Sigmoid colon (tissue), 7 donors: ENCODE measurements at places on chromosomes 7 and 10. TPM values are rescaled to one million over a fixed set of nuclear protein-coding genes. Genes with fewer than 3 reads are reported as not detected.
A peak's percentile ranks its signal among the peaks of the same experiment; 100 is the strongest.

The CYP26C1 gene
- not detected for total RNA-seq

The HOXA13 gene
- 22.9 TPM for total RNA-seq

The SPDYE16 gene
- total RNA-seq = not detected

The TRIM73 gene
- 1.6 TPM for total RNA-seq

The UBE2D1 gene
- 21.0 TPM for total RNA-seq

The CRHR2 gene
- not detected for total RNA-seq

DNA sequence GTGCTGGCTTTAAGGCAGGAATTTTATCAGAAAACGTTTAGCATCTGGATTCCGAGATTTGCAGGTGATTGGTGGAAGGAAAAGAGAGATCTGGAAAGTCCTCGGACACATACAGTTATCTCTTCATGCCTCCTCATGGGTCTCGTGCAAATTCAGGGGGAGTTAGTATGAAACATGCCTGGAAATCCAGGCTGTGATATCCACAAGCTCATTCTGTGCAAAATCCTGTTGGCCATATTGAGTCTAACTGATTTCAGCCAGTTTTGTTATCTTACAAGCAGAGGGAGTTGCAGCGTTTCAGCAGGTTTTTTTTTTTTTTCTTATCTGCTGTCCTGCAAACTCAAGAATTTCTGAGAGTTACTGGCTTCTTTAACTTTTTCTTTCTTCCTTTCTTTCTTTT lies 411.5 kb downstream of the GALNT17 start:
- no peak for DNase-seq

DNA sequence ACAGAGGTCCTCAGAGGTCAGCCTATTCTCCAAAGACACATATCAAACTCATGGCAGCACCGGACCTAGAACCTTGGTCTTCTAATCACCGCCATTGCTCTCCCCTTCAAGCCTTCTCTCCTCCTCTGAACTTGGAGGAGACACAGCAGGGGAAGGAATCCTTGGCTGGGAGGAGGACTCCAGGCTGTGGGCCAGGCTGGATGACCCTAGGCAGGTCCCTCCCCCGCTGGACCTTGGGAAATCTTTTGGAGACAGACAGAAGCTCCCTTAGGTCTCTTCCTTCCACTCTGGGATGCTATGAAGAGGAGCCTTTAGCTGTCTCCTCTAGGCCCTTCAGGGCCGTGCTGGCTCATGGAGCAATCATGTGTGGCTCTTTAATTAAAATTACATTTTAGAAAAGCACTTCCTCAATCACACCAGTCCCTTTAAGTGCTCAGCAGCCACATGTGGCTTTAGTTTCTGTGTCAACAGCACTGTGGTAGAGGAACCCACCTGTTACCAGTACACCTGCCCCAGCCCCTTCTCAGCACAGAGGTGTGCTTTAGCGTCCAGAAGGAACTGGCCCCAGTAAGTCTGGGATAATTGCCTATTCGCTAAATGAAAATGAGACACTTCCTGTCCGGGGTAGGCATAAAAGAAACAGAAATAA lies 238.2 kb downstream of the CELF2 start:
- DNase-seq = no peak

DNA sequence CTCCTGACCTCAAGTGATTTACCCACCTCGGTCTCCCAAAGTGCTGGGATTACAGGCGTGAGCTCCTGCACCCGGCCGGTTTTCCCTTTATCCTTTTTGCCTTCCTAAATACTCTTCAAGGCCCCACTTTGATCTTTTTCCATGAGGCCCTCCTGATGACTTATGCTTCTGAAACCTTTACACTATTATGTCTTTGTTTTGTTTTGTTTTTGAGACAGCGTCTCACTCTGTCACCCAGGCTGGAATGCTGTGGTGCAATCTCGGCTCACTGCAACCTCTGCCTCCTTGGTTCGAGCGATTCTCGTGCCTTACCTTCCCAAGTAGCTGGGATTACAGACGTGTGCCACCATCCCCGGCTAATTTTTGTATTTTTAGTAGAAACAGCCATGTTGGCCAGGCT lies 3.8 kb downstream of the STMP1 start:
- DNase-seq = no peak

- no peak for DNase-seq
Measured at GRCh38 chr7:29408841-29409243, 154.8 kb upstream of the PRR15 start.

DNA sequence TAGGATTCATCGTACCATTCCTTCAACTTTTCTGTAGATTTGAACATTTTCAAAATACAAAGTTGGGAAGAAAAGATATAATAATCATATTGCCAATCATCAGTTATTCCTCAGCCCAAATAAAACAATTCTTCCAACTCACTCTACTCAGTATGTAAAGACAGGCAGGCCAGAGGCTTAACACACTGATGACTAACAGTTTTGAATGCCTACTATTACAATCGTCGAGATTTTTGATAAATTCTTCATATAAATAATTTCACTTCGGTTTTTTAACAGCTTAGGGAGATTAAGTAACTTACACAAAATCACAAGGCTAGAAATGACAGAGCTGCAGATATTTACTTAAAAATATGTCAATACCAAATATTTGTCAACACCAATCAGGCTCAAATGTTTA lies 17.6 kb downstream of the CYTH3 start:
- DNase-seq = no peak

DNA sequence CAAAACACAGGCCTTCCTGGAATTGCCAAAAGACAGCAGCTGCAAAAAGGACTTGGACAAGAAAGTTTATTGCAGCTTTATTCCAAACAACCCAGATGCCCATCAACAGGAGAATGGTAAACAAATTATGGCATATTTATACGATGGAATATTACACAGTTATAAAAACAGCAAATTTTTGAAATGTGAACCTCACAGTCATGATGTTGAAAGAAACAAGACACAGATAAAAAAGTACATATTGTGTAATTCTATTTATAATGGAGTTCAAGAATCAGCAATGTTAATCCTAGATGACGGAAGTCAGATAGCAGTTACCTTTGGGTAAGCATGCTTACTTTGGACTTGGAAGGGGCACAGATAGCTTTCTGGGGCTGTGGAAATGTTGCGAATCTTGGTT lies 44.4 kb downstream of the SYPL1 start:
- no peak for DNase-seq

- DNase-seq = no peak
Measured at GRCh38 chr10:37275216-37275777, 149.9 kb downstream of the ANKRD30A start.

- DNase-seq = peak; percentile 91
Measured at GRCh38 chr7:76318488-76319353, 16.2 kb downstream of the HSPB1 start.

GRCh38 chr10:60434418-60435046 lies 44.9 kb upstream of the ANK3 start:
- DNase-seq = no peak

DNA sequence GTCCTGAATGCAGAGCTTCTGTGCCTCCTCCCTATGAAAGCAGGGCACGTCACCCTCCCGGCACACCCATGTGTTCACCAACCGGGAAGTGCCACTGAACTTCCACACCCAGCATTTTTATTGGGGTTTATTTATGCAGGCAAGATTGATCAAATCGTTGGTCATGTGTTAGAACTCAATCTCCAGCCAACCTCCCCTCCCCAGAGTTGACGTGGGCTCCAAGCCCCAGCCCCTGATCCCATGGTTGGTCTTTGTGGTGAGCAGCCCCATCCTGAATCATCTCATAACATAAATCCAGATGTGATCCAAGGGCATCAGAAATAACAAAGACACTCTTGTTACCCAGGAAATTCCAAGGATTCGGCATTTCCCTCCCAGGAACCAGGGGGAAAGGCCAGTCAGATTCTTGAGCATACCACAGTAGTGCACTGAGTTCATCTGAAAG lies 151.2 kb downstream of the TPST1 start:
- DNase-seq = no peak

- no peak for DNase-seq
Measured at GRCh38 chr10:114259824-114260223, 20.8 kb downstream of the VWA2 start.

DNA sequence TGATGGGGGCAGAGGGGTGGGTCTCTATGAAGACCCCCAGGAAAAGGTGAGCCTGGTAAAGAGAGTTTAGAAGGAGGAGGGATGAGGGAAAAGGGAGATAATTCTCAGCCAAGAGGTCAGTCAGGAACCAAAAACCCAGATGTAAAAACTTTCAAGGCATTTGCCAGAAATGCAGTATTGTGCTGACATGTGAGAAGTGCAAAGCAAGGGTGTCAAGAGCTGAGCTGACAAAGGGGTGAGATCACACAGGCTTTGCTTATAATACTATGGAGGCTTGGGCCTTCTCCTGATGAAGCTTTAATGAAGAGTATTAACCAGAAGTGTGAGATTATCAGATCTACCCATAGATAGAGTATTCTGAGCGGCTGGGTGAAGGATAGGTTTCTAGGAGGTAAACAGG lies 22.3 kb upstream of the IFRD1 start:
- no peak for DNase-seq

- DNase-seq = no peak
Measured at GRCh38 chr10:108601851-108602250, 1321.5 kb downstream of the XPNPEP1 start.

GRCh38 chr10:23106331-23107072 lies 11.1 kb downstream of the MSRB2 start:
- no peak for DNase-seq

GRCh38 chr10:69696073-69696731 lies 66.2 kb downstream of the FAM241B start:
- peak; percentile 18 for DNase-seq

DNA sequence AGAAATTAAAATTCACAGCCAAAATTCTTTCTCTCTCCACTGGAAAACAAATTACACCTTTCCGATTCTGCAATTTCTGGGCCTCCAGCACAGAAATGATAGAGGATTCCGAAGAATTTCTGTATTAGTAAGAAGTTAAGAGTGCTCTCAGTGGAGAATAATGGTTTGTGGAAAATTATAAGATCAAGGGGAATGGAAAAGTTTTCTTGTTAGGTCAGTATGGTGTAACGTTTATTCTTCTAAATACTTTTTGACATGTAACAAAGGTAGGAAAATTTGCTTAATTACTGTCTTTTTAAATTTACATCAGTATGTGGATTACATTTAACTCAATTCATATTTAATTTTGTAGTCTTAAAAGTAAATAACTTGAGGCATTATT lies 288.3 kb upstream of the NFE2L3 start:
- no peak for DNase-seq

DNA sequence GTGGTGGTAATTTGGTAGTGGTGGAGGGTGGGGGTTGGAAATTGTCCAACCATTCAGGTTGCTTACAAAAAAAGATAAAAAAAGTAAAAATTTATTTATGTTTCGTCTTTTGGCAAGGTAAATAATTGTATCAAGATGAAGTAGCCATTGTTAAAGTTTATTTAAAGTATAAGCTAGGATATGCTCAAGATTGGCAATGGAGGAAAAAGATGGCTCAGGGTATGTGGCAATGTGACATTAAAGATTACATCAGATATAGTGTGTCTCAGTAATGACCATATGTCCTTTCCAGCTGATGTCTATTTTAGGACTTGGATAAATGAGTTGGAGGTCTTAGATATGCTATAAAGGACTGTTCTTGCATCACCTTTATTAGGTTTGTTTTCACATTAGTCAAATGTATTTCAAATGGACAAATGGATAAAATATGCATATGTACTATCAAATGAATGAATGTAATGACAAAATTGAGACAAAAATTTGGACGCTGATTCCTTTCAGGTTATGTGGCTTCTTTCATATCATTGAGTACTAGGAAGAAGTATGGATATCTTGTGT lies 60.9 kb downstream of the ST7 start:
- no peak for DNase-seq

- DNase-seq = no peak
Measured at GRCh38 chr7:36635091-36635490, 89.2 kb downstream of the AOAH start.

GRCh38 chr10:125990974-125991373 lies 94.6 kb downstream of the FANK1 start:
- no peak for DNase-seq

GRCh38 chr10:50883629-50884028 lies 1.8 kb downstream of the A1CF start:
- DNase-seq = no peak

- no peak for DNase-seq
Measured at GRCh38 chr7:22002726-22003125, 57.0 kb upstream of the CDCA7L start.

GRCh38 chr10:14717552-14717951 lies 57.1 kb downstream of the FAM107B start:
- DNase-seq = no peak

DNA sequence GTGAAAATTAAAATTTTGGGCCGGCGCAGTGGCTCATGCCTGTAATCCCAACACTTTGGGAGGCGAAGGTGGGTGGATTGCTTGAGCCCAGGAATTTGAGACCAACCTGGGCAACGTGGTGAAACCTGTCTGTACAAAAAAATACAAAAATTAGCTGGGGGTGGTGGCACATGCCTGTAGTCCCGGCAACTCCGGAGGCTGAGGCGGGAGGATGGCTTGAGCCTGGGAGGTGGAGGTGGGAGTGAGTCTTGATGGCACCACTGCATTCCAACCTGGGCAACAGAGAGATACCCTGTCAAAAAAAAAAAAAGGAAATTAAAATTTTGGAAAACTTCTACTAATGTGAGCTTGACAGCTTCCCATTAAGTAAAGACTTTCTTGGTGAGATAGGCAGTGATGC lies 3.1 kb downstream of the SRRT start:
- no peak for DNase-seq

DNA sequence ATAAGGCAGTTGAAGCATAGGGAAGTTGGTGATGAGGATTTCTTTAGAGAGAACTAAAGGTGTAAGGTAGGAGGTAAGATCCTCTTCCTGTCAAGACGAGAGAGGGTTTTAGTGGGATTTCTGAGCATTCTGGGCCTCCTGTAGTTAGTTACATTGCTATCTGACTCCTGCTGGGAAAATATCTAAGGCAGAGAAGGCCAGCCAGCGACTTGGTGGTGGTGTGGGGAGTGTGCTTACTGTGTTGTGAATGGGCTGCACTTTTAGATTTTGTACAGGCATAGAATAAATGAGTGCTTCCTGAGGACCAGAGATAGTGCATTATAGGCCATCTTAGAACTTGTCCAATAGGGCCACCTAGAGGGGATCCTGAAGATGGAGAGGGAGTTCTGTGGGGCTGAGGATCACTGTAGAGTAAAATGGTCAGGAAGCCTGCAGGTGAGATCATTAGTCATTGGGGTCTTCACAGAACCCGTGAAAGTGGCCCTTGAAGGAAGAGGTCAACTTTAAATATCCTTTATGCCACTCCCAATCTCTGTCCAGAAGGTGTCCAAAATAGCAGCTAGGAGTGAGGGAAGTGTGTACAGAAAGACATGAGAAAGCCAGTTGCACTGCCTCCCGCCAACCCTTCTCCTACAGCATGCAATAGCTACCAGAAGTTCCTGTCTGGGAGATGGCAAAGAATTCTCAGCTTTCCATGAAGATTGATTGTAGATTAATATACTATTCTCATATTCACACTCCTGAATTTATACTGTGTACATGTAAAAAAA lies 266.6 kb downstream of the POLR1F start:
- no peak for DNase-seq

- peak; percentile 61 for DNase-seq
Measured at GRCh38 chr10:70053841-70054288, 1.2 kb downstream of the MACROH2A2 start.

GRCh38 chr7:130890176-130891020 lies 156.4 kb upstream of the KLF14 start:
- DNase-seq = no peak
